ENCODE measurements at places on chromosomes 2 and 18.

DNA sequence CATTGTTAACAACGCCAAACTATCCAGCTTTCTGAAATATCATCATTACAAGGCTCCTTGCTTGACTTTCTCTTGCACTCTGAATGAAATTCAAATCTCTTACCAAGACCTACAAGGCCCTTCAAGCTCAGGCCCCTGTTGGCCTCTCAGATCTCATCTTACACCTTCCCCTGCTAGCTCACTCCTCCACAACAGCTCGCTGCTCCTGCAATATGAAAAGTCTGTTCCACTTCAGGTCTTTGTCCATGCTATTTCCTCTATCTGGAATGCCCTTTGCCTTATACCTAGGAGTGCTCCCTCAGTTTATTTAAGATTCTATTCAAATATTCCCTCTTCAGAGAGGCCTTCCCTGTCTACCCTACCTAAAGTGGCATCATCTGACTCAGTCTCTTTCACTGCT lies 91.7 kb downstream of the SESTD1 start:
- no peak for DNase-seq

GRCh38 chr2:204089574-204089973 lies 153.0 kb downstream of the ICOS start:
- DNase-seq, result no peak

DNA sequence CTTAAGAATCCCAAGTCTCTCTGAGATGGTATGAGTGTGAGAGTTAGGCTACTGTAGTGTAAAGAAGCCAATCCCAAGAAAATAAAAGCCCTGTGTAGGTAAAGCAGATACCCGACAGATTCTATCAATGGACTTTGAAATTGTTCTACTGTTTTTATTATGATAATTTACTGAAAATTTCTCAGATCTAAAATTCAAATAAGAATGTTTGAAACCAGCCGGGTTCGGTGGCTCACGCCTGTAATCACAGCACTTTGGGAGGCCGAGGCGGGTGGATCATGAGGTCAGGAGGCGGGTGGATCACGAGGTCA lies 208.3 kb upstream of the SPRED2 start:
- no peak for DNase-seq

- DNase-seq, result no peak
Observed at GRCh38 chr2:65939687-65940086, 495.2 kb upstream of the MEIS1 start.

DNA sequence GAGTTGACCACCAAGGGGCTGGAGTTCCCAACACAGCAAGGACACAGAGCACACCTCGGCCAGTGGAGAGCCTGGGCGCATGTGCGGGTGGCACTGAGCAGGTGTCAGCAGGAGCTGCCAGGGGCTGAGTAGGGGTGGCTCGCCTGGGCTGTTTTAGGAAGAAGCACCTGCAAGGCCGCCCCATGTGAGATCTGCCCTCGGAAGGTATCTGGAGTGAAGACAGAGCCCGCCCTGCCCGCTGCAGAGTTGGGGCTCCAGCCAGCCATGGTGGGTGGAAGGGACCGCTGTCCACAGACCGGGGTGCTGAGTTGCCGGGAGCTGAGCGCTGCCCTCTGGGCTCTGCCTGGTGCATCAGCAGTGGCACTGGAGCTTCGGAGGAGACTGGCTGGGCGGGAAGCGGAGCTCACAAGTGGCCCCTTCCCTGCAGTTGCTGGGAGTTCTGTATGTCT lies 35.2 kb downstream of the MTERF4 start:
- DNase-seq, result no peak

DNA sequence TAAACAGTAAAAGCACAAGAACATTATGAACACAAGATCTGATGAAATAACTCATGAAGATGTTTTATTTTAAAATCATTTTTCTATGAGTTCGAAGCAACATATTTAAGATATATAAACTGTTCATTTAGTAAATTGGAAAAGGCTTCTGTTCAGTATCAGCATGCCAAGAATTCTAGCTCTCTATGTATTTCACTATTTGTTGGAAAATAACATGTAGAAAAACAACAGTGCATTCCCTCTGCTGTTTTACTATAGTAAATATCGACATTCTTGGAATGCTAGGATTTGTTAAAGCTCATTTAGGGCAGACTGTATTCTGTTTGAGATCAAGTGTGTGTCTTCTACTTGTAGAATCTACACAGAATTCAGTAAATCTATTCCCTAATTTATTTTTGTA lies 750.2 kb downstream of the CCDC85A start:
- no peak for DNase-seq

- peak; percentile 45 for DNase-seq
Observed at GRCh38 chr2:23824777-23825212, 102.1 kb downstream of the ATAD2B start.

Measured in GM06990 (cell line).